Activated CD4-positive, alpha-beta T cell treated with anti-CD3 and anti-CD28 coated beads for 36 hours (primary cell): ENCODE measurements at places on chromosomes 11 and 22. TPM values are rescaled to one million over a fixed set of nuclear protein-coding genes. Genes with fewer than 3 reads are reported as not detected.

Gene PANX3
- not detected for total RNA-seq

GRCh38 chr22:33542153-33542552 is 378.1 kb downstream of the LARGE1 start:
- no peak overlapping the region for H3K4me3 ChIP-seq
- H3K36me3 ChIP-seq, result no peaks in the 10 kb centered on the region
- DNase-seq, result no peak

Gene MISFA
- total RNA-seq, result 3.0 TPM

GRCh38 chr11:45817191-45817590 is 12.2 kb downstream of the SLC35C1 start:
- no peak overlapping the region for H3K27ac ChIP-seq
- H3K36me3 ChIP-seq, result no peaks in the 10 kb centered on the region
- no peak overlapping the region for H3K4me3 ChIP-seq
- no peak for DNase-seq

DNA sequence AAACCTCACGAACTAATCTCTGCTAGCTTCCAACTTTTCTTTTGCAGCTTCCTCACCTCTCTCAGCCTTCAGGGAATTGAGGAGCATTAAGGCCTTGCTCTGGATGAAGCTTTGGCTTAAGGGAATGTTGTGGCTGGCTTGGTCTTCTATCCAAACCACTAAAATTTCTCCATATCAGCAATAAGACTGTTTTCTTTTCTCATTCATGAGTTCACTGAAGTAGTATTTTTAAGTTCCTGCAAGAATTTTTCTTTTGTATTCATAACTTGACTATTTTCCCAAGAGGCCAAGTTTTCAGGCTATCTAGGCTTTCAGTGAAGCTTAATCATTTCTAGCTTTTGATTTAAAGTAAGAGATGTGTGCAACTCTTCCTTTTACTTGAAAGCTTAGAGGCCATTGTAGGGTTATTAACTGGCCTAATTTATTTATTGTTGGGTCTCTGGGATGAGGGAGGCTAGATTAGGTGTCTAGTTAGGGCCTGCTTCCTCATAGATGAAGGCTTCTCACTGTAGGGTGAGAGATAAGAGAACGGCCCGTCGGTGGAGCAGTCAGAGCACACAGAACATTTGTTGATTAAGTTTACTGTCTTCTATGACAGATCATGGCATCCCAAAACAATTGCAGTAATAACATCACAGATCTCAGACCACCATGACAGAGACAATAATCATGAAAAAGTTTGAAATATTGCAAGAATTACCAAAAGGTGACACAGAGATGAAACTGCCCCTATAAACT is 33.2 kb downstream of the CSF2RB start:
- peaks cover 5% of the 10 kb centered on the region for H3K27me3 ChIP-seq
- no peak for DNase-seq
- no peak overlapping the region for H3K4me3 ChIP-seq
- no peaks in the 10 kb centered on the region for H3K4me1 ChIP-seq
- H3K36me3 ChIP-seq, result no peaks in the 10 kb centered on the region

Gene ADAMTS8
- total RNA-seq, result not detected
